Stimulated activated CD4-positive, alpha-beta T cell treated with anti-CD3 and anti-CD28 coated beads, Interleukin-15, amount 100 ng/mL, for 1 hour (primary cell): ENCODE measurements at places on chromosomes 4 and X.

GRCh38 chrX:10457092-10457491 is 163.3 kb downstream of the MID1 start:
- no peak for DNase-seq

DNA sequence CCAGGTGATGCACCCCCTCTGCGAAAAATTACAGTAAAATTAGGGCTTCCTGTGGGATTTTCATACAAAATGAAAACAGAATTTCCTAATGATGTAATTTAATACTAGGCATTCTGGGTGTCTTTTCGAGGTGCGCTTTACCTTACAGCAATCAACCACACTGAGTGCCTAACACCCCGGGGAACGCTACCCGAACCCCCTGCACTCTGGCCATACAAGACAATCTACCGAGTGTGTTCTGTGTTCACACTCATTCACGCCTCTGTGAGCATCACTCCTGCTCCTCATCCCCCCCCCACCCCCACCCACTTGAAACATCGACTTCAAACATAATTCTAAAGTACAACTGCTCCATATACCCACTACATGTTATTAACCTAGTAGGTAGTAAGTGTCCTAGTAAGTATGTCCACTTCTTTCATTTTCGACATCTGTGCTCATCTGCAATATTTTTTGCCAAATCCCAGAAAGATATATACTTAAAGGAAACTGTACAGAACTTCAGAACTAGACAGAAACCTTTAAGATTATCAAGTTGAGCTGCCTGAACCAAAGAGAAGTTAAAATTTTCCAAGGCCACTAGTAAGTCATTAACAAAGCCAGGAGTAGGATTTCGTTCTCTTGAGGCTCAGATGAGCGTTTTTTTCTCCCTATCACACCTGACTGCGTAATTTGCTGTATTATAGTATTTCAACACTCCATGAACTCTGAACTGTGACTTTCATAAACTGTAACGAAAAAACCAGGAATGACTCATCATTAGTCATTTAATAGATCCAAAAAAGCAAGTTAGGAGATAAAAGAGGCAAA is 80.0 kb downstream of the FAT1 start:
- no peak for DNase-seq

DNA sequence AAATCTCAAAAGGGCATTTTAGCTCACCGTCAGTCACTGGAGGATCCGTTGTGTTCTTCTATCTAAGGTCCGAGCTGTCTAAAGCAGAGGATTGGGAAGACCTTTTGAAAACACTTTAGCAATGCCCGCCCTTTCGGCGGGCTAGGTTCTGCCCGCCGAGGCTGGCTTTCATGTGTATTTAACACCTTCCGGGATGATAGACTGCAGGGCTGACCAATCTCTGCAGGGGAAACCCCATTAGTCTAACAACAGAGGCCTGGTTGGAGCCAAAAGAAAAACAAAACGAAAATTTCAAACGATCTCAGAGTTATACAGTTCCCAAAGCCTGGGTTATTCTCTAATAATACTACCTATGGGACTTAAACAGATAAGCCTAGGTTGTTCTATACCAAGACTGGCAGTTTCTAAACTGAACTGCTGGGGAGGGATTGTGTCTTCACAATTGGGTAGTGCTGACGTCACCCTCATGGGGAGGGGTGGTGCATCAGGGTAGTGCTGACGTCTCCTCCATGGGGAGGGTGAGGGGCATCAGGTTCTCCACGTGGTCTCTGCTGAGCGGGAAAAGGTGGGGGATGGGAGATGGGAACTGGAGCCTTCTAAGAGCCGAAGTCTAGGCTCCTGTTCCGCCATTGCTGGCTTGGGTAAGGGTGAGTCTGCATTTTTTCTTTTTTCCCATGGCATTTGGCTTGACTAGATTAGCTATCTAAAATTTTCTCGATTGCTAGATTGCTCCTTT is 14.8 kb upstream of the CUL4B start:
- DNase-seq, result no peak

GRCh38 chr4:152616804-152617203 is 63.0 kb downstream of the TMEM154 start:
- DNase-seq, result no peak

- no peak for DNase-seq
These were observed 3.9 kb upstream of the PDLIM5 start for GRCh38 chr4:94447754-94448411.

DNA sequence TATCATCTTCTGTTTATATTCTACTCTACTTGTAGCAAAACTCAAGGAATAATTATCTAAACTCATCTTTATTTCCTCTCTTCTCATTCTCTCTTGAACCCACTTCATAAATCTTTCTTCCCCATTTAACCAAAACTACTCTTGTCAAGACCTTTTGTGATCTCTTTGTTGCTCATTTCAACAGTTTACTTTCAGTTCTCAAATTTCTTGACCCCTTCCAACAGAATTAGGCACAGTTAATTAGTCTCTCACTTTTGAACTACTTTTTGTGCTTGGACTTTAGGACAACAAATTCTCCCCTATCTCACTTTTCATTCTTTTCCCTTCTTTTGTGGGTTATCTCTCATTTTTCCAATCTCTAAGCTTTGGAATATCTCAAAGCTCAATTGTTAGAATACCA is 27.4 kb upstream of the CAMK2D start:
- no peak for DNase-seq

- no peak for DNase-seq
These were observed 69.1 kb downstream of the PSAPL1 start for GRCh38 chr4:7365462-7366179.

GRCh38 chrX:39630344-39630743 is 467.4 kb downstream of the BCOR start:
- no peak for DNase-seq

- no peak for DNase-seq
These were observed 98.6 kb upstream of the SCML1 start for GRCh38 chrX:17638731-17639130.

DNA sequence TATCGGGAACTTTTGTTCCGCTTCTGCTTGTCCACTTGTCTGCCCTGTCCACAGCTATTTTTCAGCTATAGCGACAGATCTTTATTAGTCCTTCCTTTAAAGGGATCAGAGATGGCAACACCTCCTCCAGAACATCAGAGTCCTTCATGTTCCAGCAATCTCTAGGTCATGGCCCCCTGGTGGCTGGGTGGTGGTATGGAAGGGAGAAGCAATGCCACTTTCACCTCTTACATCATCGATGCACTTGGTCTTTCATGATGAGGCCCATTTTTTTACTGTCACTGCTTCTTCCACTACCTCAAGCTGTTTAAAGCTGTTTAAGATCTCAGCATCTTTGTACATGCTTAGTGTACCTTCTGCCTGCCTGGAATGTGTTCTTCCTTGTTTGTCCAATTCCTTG is 106.7 kb downstream of the ARHGAP6 start:
- DNase-seq, result peak; percentile 4

DNA sequence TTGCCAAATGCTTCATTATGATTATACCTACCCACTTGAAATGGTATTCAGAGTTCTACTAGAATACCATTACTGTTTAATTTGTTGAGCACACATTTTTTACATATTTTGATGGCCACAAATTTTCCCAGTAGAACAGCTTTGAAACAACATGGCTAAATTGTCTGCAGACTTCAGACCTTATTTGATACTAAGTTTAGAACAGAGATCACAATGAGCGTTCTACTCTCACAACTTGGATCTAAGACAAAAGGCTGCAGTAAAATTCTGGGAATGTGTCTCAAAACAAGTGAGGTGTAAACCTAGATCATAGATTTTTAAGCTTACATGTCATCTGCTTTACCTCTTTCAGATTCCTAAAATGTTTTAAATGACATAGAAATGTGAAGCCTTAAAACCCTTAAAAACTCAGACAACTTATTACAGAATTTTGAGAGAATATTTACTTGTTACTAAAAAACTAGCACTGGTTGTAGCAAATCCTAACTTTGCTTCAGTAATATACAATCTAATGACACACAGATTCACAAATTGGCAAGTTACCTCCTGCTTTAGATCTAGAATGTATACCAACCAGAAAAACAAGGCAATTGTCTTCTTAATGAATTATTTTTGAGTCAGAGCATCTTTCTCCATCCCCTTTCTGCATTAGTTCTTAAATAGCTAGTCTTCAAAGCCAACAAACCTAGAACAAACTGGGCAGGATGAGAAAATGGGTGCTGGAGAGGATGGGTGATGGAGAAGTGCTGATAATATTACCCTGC is 243.3 kb downstream of the SLC7A11 start:
- no peak for DNase-seq

- DNase-seq, result no peak
These were observed 1.7 kb upstream of the TMEM271 start for GRCh38 chr4:577499-578450.

GRCh38 chrX:73855546-73855945 is 292.5 kb downstream of the CHIC1 start:
- peak; percentile 26 for DNase-seq

- no peak for DNase-seq
These were observed 21.8 kb upstream of the TNIP3 start for GRCh38 chr4:121185960-121186359.

DNA sequence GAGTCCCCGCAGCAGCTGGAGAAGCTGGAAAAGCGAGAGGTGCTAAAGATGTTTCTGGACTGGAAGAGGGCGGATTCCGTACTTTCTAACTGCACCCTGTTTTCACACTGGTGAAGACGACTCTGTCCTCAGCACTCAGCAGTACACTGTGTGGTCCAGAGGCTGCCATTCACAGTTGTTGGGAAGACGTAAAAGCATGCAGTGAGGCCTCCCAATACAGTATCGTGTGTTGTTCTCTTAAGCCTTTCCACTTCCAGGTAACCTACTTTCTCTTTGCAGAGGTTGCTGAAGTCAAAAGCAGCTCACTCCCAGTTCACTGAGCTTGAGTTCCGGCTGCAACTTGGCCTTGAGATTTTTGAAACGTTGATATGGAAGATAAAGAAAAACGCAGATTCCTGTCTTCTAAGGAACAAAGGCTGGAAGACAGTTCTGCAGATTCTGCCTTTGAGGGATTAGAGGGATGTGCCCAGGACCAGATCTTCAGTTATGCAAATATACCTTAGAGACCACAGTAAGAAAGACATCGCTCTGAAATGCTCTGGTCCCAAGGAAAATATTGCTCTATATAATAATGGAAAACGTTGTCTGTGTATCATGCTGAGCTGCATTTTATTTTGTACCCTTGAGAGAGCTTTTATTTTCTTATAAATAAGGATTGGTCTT is 540.9 kb downstream of the TRIML1 start:
- no peak for DNase-seq

DNA sequence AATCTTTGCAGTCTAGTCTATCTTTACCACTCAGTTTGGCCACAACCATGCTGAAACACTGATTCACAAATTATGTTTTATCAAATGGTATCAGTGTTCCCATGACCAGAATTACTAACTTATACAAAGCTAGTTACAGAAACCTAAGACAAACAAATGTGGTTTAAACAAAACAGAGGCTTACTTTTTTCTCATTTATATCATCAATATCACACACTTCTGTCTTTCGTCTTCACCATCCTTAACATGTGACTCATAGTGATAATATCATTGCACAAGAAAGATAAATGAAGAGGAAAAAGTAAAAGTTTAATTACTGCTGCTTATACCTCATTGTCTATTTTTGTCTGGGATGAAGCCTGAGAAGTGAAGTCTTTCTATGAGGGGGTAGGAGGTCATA is 406.6 kb downstream of the PCDH10 start:
- no peak for DNase-seq

DNA sequence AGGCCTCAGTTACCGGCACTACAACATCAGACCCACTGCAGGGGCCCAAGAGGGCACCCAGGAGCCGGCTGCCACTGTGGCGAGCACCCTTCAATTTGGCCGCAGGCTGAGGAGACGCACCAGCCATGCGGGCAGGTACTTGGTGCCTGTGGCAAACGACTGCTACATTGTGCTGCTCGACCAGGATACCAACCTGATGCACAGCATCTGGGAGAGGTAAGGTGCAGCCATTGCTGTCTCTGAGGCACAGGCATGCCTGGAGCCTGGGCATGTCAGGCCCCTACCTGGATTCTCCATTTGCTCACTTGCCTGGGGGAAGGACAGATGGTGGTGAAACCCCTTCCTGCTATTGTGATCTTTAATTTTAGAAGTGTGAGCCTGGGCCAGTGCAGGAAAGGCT is 30.1 kb downstream of the MAN2B2 start:
- no peak for DNase-seq

- no peak for DNase-seq
These were observed 388.3 kb downstream of the PDGFC start for GRCh38 chr4:156583265-156583664.

- no peak for DNase-seq
These were observed 37.7 kb upstream of the UGT2B7 start for GRCh38 chr4:69058410-69059059.

DNA sequence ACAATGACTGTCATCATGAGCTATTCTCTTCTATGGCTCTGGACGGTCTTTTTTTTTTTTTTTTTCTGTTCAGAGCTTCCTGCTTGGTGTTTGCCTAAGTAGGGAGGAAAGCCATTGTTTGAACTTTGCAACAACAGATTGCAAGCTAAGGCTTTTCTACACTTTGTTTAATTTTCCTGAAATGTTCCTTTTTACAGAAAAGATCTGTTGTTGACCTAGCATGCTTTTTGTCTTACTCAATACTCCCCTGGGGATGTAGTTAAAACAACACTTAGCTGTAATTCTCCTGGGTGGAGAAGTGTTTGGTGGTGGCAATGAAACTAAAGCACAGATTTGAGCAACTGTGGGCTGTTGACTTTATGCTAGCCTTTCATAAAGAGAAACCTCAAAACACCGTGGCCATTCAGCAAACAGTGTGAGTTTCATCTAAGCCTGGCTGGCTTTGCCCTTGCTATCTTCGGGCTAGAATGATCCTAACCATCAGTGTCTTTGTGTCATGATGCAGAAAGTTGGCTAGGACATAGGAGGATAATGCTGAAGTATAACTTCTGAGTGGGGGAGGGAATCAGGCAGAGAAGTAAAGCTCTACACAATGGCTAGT is 110.5 kb downstream of the ANXA3 start:
- no peak for DNase-seq
